CD4-positive, CD25-positive, alpha-beta regulatory T cell (primary cell): ENCODE measurements at places on chromosomes 5 and 9. TPM values are rescaled to one million over a fixed set of nuclear protein-coding genes. Genes with fewer than 3 reads are reported as not detected.

PDE6A gene
- not detected for polyA plus RNA-seq

DAB2 gene
- not detected for polyA plus RNA-seq

SGCD gene
- not detected for polyA plus RNA-seq

OR5C1 gene
- polyA plus RNA-seq: not detected

MYOZ3 gene
- not detected for polyA plus RNA-seq
